ENCODE measurements at places on chromosomes 6 and 20.

- no peak for DNase-seq
Measured at GRCh38 chr6:166928644-166929541, 27.5 kb downstream of the RNASET2 start.

DNA sequence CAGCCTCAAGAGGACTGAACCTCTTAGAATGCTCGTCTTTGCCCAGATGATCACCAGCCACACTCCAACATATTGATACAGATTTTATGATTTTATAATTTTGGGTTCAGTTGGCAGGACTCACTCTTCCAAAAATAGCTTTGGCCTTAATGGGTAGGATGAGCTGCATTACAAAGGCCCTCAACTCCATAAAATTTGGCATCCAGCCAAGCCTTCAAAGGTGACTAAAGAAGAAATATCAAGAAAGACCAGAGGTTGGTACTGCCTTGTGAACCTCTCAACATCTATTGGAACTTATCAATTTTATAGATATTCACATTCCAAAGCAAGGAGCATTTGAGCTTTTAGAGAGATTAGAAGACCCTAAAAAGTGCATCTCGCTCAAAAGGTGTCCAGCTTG lies 48.4 kb upstream of the SNAP25 start:
- no peak for DNase-seq

DNA sequence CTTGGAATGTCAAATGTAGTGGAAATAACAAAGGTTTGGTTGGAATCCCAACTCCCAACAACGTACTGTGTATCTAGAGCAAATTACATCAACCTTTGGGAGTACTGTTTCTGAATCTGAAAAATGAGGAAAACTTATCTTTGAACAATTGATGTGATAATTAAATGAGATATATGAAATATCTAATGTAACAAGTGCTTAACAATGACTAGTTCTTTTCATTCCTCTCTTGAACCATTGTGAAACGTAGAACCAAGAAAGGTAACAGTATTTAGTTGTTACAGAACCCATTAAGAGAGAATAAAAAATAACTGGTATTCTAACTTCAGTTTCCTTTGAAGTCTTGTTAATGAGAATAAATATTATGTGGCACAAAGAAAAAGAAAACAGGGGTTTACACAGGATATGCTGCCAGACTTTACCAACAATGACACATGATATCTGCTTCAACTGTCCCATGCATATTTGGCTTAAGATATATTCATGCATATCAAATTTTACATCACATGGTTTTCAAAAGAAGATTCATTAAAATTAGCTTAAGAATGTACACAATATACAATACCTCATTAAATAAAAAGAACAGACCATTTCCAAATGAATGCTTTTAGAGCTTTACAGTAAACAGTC lies 111.8 kb downstream of the ATG5 start:
- DNase-seq = no peak

- no peak for DNase-seq
Measured at GRCh38 chr6:33567836-33568235, 12.2 kb downstream of the BAK1 start.

- DNase-seq = no peak
Measured at GRCh38 chr20:51159303-51159702, 136.4 kb upstream of the KCNG1 start.

DNA sequence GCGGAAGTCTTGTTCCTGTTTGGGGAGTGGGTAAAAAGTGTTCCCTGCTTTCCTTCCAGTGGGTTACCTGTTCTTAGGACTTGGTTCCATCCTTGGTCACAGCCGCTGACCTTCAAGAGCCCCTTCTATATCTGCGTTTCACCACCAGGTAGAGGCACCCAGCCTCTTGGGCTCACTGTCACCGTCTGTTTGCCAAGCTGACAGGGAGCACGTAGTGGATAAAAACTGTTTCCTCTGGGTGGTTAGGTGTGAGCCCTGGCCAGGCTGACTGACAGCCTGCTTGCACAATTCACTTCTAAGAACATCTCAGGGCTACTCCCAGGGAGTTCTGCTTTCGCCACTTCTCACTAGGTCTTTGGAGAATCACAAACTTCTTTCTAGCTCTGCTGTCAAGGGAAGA lies 1.8 kb upstream of the JPH2 start:
- no peak for DNase-seq

GRCh38 chr6:39077882-39078594 lies 29.5 kb downstream of the GLP1R start:
- no peak for DNase-seq

DNA sequence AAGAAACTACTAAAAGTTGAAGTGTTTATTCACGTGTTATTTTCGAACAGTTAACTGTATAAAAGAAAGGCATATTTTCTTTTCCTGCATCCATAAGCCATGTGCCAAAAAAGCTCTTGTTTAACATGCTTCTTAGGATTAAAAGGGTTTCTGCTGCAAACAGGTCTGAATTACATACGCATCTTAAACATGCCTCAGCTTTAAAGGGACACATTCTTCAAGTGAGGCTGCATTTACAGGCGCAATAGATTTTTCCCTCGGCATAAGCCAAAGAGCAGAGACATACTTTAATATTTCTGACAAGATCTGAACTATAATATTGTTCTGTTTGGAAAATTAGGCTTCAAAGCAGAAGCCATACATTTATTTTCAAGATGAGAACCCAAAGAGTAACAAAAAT lies 39.4 kb downstream of the PDE7B start:
- no peak for DNase-seq

DNA sequence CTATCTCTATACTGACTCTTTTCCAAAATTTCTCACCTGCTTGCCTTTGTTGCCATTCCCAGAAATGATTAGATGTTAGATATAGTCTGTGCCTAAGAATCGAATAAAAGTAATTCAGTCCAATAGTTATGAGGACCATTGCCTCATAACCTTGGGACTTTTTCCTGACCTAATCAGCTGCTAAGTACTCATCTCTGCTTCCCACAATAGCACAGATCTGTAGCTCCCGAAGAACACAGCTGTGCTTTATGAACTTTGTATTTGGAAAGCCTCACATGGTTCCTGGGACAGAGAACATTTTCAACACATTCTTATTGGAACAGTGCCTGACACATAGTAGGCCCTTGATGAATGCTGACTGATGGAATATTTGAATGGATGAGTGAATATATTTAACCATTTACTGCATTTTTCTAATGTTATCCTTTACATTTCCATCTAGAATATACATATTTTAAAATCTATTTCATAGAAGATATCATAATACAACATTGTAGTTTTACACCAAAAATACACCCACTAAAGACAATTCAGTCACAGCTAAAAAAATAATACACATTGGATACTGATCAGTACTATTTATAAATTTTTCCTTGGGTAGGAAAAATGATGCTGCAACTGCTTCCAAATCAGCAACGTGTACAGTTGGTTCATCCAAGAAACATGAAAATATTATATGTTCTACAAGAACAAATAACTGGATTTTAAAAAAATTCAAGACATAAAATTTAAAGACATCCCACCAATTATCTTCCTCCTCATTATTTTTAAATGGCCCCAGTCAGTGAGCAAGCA lies 53.9 kb downstream of the HS3ST5 start:
- no peak for DNase-seq
